Left hindlimb (tissue), 1 donor: ENCODE measurements at places on chromosomes 5 and 9.

- no peak for DNase-seq
Measured at GRCh38 chr5:52466749-52467520, 320.8 kb upstream of the ITGA1 start.

GRCh38 chr5:8247049-8247899 is 378.3 kb downstream of the MTRR start:
- DNase-seq = no peak

DNA sequence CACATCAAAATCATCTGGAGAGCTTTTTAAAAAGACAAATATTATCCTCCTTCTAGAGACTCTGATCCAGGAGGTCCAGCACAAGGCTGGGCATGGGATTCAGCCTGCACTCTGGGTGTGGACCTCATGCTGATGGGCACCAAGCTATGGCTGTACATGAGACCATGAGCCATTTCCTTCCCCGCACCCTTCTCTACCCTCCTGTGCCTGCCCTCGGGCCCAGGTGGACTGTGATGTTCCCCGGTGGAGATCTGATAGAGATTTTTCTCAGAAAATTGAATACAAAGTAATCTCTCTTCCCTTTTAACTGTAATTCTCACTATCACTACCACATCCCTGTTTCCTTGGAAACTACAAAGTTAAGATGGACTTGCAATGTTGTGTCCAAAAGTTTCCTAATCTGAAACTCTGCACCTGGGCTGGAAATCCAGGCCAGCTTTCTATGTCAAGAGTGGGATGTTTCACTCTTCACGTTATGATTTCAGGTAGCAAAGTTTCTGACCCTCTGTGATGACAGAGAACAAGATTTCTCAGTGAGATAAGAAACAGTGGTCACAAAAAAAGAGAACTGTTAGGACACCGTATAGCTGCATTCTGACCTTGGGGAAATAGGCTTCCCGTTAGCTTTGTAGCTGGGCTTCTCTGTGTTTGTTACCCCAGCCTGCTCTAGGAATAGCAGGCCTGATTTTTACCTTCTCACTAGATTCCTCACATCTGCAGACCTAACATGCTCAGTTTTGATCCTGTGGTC is 11.5 kb downstream of the SFXN1 start:
- DNase-seq = no peak

GRCh38 chr5:1041225-1042143 is 32.9 kb downstream of the NKD2 start:
- no peak for DNase-seq

DNA sequence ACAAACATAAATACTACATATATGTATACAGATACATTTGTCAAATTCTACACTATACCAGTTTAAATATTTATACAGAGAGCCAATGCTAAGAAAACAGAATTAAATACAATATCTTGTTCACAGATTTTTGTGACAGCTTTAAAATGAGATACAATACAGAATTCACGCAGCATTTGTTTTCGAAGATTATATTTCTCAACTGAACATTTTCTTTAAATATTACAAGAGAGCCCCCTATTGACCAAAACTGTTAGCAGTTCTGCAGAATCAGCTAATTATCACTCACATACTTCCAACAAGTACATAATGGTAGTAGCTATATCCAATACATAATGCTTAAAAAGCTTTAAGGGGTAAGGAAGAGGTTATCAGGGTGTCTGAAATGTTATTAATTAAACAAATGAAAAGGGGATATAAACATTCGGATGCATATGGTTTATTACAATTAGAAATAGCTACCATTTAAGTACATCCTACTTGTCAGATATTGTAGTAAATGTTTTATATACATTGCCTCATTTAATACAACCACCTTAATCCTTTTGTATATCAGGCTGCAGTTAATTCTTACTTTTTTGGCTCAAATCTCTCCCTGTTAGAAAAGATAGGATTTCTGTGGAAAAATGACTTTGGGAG is 31.7 kb downstream of the ZDHHC21 start:
- DNase-seq = no peak

DNA sequence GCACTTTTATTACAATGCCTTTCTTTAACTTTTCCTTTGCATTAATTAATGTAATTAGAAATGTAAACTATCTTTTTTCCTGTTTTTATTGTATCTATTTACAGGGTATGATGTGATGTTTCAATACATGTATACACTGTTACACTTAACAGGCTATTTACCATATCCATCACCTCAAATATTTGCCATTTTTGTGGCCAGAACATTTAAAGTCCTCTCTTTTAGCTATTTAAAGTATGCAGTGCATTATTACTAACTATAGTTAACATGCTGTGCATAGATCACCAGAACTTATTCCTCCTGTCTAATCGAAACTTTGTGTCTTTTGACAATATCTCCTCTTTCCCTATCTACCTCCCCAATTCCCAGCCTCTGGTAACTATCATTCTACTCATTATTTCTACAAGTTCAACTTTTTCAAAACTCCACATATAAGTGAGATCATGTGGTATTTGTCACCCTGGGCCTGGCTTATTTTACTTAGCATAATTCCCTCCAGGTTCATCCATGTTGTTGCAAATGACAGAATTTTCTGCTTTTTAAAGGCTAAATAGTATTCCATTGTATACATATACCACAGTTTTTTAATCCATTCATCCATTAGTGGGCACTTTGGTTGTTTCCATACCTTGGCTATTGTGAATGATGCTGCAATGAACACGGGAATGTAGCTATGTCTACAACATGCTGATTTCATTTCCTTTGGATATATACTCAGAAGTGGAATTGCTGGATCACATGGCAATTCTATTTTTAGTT is 32.8 kb downstream of the OR2K2 start:
- no peak for DNase-seq

DNA sequence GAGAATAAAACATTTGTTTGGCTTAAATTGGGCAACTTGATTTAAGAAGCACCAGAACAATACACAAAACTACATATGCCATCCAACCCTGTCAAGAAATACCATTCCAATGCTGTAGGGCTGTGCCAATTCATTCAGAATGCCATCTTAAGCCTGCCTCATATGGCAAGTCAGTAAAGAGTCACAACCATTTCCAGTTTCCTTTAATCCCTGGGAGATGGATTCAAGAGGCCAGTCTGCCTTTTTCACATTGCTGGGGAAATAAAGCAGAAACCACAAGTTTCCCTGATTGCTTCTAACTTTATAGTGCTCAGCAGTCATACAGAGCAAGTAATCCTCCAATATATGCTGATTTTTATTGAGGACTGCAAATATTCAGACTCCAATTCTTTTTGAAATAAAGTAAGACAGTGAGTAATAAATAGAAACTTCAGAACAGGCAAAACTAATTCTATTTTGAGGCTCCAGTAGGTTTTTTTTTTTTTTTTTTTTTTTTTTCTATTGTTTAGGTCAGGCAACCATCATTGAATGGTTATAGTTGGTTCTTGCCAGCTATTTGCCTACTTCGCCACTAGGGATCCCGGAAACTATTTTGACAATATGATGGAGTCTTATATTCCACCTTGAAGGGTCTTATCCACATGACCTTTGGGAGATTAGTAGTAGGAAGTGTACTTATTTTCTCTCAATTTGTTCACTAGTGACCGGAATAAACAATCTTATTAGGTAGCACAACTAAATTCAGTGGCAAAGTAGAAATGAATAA is 400.9 kb upstream of the MEF2C start:
- DNase-seq = no peak

- no peak for DNase-seq
Measured at GRCh38 chr5:171840711-171841522, 55.3 kb downstream of the SMIM23 start.
